Kidney capillary endothelial cell (primary cell): ENCODE measurements at places on chromosomes 5 and 9.

DNA sequence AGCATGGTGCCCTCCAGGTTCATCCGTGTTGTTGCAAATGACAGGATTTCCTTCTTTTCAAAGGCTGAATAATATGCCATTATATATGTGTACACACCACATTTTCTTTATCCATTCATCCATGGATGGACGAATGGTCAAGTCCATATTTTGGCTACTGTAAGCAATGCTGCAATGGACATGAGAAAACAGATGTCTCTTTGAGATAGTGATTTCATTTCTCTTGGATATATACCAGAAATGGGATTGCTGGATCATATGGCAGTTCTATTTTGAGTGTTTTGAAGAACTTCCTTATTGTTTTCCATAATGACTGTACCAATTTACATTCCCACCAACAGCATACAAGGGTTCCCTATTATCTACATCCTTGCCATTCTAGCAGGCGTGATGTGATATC lies 67.9 kb downstream of the TEK start:
- DNase-seq = no peak

DNA sequence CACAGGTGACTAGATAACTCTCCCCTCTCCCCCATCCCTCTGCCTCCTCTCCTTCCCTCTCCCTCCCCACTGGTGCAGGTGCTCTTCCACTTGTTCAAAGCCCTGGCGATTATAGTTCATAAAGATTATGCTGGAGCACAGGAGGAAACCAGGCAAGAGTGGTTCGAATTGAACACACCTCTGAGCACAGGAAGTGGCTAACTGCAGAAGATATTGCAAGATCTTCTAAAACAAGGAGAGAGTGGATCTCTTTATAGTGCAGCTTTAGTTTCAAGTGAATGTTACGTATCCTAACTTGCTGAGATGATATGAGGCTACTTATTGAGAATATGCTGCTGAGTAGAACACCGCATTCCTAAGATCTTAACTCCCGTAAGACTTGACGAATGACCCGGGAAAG lies 178.4 kb downstream of the GOLPH3 start:
- DNase-seq = no peak

DNA sequence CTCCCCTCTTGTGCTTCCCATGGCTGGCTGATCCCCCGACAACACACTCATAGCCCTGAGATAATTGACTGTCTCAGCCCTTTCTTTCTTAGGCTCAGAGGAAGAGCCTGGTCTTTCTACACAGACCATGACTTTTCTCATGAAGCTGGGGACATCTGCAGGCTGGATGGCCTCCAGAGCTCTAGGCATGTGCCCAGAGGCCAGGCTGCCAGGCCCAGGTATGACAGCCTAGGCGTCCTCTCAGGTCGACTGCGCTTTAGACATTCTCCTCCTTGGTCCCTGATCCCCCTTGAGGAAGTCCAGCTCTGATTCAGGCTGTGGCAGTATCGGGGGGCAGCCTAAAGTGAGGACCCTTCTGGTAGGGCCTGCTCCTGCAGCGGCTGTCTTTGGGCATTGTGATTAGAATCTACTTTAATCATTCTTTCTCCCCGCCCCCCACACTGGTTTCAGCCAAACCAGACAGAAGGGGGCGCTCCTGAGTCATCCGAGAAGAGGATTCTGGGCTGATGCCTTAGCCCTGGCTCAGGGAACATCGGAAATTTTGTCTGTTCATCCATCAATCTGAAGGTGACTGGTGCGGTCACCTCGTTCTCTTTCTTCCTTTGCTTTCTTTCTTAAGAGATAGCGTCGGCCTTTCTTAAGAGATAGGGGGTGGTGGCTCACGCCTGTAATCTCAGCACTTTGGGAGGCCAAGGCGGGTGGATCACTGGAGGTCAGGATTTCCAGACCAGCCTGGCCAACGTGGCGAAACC lies 66.5 kb upstream of the HSPA9 start:
- peak; percentile 64 for DNase-seq

DNA sequence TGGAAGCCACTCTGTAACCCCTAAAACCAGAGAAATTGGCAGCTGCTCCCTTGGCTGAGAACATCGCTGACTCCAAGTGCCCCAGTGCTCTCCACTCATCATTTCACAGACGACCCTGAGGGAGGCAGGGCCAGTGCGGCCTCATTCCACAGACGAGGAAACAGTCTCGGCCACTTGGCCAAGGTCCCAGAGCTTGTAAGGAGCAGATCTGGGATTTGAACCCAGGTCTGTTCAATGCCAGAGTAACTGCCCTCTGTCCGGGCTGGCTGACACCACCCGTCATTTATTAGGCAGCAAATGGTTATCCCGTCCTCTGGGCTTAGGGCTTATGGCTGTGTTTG lies 19.9 kb upstream of the IER5L start:
- DNase-seq = no peak

GRCh38 chr5:179315356-179315890 lies 29.8 kb downstream of the ADAMTS2 start:
- DNase-seq = no peak

- no peak for DNase-seq
Observed at GRCh38 chr5:122719991-122720746, 54.7 kb upstream of the SNX2 start.

DNA sequence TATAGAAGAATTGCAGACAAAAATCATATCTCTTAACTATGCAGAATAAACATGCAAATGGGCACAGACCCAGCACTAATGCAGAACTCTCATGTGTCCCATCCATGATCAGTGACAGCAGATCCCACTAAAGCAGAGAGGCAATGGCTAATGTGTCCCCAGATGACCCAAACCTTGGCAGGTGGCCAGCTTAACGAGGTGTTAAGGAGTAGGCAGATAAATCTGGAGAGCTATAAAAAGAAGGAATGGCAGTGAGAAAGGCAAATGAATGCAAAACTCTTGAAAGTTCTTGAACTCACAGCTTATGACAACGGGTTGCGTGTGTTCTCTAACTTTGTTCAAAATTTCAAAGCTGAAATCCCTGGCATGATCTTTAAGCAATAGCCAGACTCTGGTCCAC lies 265.4 kb downstream of the RASEF start:
- DNase-seq = no peak

DNA sequence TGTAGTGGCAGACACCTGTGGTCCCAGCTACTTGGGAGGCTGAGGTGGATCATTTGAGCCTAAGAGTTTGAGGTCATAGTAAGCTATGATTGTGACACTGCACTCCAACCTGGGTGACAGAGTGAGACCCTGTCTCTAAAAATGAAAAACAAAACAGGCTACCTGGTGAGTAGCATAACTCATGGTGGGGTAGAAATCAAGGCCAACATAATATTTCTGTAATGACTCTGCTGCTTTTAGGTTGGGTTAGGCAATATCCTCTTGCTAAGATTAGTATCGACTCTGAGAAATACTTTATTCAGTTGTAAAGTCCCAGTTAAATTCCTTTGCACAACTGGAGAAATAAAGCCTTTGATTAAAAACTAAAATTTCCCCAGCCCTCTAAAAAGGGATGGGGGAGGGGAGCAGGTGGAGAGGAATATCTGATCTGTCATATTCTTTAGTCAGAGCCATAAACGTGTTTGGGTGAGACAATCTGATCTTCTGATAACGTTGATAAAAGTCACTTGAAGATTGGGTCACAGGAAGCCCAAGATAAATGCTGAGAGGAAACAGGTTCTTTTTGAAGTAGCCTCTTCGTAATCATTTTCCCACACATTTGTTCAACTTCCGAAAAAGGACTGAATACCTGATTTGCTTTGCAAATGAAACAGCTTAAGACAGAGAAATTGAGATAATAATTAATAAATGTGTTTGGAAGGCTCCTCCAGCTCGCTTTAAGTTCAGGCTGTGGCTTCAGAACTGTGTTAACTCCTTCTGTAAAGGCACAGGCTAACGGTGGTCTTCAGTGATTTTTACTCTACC lies 14.9 kb downstream of the IL4 start:
- no peak for DNase-seq

DNA sequence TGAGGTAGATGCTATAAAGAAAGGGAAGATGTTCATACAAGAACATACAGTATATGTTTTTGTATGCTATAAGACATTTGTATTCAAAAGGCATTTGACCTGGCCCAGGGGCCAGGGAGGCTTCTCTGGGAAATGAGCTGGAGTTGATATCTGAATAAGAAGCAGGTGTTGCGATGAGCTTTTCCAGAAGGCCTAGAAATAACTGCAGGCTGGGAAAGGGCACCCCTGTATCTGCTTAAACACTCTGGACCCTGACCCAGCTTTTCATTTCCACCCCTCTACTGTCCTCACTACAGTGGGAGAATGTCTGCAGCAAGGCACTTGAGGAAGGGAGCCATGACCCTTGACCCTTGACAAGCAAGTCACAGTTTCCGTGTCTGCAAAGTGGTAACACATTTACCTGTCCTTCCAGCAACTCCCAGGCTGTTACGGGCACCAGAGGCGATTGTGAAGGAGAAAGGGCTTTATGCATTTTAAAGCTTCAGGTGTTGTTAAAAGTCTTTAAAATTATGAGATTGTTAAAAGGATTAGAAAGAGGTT lies 88.2 kb upstream of the PANK3 start:
- no peak for DNase-seq

GRCh38 chr5:74148321-74148720 lies 492.2 kb downstream of the ENC1 start:
- no peak for DNase-seq

DNA sequence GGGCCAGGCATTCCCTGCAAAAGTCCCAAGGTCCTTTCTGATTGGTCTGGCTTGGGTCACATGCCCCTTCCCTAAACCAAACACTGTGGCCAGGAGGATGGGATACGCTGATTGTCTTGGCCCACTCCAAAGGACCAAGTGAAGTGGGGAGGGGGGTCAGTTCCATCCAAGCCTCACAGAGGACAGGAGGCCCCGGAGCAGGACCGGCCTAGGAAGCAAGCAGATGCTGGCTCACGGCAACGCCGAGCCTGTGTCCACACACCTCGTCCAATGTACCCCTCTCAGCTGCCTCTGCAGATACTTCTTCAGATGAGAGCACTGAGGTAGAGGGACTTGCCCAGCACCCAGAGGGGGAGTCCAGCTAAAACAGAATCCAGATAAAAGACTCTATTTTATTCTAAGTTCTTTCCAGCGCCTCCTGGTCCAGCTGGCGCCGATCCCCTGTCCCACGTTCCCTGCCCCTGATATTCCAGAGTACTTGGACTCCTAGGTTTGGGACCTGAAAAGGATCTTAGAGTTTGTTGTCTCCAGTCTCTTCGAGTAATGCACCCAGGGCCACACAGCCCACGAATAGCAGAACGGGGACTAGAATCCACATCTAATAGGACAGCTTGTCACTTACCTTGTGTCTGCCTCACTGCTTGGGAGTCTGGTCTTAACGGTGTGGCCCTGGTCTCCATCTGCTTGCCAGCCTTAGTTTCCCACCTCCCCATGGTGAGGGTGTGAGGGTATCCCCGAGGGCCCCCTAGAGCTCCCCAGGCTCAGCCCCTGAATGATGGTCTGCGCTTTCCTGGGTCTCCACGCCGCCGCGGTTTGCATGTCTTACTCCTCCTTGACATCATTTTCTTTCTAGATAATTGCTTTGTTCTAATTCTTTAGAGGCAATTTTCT lies 72.4 kb upstream of the UNC5A start:
- no peak for DNase-seq

- no peak for DNase-seq
Observed at GRCh38 chr5:15664961-15665360, 165.0 kb downstream of the FBXL7 start.
